ENCODE measurements at places on chromosomes 16 and 17.

DNA sequence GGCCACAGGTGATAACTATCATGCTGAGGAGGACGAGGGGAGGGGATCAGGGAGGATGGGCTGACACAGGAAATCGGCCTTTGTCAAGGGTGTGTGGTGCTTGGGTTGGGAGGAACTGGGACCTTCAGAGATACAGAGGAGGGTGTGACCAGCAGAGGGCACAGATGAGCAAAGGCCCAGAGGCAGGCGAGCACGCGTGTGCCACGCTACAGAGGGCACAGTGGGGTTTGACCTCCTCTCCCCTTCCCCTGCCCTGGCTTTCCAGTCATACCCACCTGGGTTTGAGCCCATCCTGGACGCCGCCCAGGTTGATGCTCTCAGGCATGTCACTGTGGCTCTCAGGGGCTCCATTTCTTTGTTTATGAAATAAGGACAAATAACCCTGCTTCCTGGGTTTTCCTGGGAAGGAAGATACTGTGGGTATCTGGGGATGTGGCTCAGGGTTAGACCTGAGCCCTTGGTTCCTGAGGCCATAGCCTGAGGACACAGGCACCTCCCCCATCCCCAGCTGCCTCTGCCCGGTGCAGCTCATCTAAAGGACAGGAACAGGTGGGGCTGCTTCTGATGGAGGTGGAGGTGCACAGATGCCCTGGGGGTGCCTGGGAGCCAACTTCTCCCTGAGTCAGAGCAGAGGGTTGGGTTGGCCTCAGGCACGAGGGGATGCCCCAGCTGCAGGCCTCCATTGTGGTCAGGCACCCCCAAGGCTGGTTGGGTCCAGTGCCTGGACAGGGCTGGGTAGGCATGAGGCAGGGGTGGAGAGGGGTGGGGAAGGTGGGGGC lies 51.8 kb downstream of the BEAN1 start:
- peak; percentile 44 for DNase-seq

DNA sequence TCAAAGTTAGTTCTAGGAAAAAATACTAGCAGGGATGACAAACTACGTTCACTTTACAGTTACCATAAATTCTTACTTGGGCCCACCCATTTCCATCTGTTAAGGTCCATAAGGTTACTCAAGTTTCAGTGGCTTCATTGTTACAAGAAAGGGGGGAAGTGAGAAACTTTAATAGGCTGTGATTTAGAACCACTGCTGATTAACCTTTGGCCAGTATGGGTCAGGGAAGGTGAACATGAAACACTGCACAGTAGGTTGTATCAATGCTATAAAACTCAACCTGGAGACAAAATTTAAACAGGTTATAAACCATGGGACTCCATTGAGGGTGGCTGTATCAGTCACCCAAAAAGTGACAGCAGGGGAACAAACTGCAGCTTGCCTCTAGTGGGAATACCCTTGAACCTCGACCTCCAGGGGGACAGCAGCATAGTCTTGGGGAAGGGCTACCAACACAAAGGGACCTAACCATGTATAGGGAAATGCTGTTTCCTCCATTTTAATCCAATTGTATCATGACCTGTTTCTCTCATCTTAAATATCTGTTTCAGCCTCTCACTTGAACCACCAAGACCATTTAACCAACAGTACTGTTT lies 10.4 kb downstream of the PTRH2 start:
- no peak for DNase-seq

DNA sequence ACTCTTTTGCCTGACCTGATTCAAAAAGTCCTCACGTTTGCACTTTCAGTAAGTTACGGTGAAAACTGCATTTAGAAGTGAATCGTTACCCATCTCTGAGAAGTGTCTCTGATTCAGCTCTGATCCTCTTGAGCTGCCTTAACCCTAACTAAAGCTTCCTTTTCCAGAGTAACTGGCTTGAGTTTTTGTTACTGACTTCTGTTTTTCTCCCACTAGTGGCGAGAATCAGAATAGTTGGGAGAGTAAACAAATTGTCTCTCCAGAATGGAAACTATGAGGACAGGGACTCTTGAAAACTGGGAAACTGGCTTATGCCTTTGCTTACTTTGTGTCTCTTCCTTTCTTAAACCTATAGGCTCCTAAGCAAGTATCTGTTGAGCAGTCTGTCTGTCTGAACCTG lies 31.3 kb upstream of the KPNB1 start:
- no peak for DNase-seq

DNA sequence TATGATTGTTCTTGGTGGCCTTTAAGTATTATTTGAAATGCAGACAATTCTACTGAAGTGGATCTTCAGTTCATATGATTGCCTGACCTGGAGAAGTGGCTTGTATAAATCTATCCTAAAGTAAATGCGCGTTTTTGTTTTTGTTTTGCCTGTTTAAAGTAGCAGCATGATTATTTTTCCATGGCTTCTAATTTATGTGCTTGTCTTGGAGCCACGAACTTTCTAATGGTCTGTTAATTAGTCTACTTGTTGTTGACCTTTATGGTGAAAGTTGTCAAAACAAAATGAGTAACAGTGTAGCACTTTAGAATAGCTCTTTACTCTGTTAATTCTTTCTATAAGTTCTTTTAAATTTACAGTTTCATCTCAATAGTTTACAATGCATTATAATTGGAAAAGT lies 1.7 kb downstream of the PRKAR1A start:
- DNase-seq = no peak

- no peak for DNase-seq
Measured at GRCh38 chr17:33038740-33039139, 47.1 kb downstream of the SPACA3 start.

- DNase-seq = no peak
Measured at GRCh38 chr16:9384141-9384540, 292.7 kb downstream of the HAPSTR1 start.

GRCh38 chr16:10935226-10935915 lies 6.9 kb downstream of the DEXI start:
- no peak for DNase-seq
